Mammary epithelial cell (primary cell): ENCODE measurements at places on chromosomes 2 and 18. TPM values are rescaled to one million over a fixed set of nuclear protein-coding genes. Genes with fewer than 3 reads are reported as not detected.
A peak's percentile ranks its signal among the peaks of the same experiment; 100 is the strongest.

CGREF1 gene
- 6.8 TPM for total RNA-seq

PLGLB1 gene
- total RNA-seq = 1.7 TPM

KCNF1 gene
- total RNA-seq = 2.5 TPM

DNA sequence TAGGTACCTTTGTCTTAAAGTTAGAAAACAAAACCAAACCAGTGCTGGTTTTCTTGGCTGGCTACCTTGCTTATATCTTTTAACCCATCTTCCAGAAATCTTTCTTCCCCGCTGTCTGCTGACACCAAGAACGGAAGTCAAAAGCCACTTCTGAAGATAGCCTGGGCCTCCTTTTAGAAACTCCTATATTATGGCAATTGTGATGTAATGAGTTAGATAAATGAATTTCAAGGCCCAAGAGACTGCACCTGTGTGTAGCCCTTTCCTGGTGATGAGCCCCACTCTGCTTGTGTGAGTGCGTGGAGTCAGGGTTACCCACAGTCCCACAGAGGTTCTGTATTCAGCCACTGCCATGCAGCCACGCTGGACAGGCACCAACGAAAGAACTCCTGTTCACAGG is 60.7 kb downstream of the ARMC9 start:
- DNase-seq = no peak

DNA sequence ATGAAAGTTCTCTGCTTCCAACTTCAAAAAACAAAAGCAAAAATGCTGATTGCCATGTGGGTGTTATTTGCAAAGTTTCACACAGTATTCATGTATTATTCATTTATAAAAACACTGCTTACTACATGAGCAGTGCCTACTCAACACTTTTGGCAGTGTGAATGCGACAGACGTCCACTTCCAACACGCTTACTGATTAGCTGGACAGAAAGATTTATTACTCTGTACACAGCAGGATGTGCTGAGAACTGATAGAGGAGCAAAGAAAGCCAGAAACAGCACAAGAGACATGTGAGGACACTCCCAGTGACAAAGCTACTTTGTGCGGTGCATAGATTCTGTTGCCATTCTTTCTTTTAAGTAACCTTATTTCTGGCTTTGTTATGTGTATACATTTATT is 258.8 kb downstream of the DLGAP1 start:
- no peak for DNase-seq

DNA sequence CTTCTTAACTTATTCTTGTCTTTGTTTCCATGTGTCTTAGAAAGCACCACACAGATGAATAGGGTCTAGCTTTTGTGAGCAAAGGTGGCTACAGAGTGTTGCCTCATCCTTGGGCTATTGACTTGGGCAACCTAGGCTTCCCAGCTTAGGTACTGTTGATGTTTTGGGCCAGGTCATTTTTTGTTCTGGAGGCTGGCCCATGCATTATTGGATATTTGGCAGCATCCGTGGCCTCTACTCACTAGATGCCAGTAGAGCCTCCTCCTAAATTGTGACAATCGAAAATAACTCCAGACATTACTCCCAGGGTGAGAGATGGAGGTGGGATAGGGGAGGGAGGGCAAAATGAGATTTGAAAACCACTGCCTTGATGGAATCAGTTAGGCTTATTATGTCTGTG is 127.3 kb upstream of the EPC2 start:
- DNase-seq = no peak

DNA sequence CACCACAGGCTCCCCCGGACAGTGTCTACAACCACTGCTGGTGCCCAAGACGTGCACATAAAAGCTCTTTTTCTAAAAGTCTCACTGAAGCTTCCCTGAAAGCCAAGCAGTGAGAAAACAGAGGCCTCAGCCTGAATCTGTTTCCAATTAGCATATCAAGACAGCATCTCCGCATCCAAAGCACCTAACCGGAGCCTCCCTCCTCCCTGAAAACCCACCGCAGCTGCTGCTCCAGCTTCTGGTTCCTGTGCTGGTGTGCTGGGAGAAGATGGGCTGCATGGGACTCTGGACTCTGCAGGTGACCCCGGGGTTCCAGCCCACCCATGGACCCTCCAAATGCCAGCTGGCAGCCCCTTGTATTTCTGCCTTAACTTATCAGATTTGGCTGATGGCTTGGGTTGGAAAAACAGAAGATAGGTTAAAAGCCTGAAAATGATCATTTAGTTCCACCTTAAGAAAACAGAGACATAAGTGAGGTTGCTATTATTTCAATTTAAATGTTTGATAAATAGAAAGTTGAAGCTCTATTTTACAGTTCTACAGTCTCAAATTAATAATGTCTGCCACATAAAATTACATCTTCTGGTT is 103.3 kb downstream of the TMEM18 start:
- no peak for DNase-seq

DNA sequence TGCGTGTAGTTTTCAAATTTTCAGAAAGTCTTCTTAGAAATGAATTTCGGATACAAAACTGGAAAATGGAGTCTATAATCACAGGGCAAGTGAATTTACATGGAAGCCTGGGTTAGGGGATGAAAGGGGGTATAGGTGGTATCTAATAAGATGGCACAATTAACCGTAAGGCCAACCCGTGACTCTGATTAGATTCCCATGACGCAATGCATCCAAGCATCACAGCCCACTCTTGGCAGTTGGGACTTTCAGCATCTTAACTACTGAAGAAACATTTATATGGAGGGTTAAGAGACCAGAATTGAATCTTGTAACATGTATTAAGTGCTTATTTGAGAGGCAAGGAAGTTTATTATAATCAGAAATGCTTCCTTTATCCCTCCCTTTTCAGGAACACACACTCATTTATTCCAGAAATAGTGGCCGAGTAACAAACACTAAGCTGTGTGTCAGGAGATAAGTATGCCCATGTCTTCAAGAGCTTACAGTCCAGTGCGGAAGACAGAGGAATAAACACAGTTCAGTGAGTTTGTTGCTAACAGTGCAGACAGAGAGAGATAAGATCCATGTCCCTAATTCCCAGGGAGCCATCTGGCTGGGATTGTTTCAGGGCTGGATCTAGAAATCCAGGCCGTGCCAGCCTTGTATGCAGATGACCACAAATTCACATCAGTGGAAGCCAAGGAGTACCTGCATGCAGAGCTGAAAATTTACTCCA is 151.2 kb downstream of the ANTXR1 start:
- DNase-seq = peak; percentile 25

GRCh38 chr2:224546926-224547325 is 38.2 kb downstream of the CUL3 start:
- no peak for DNase-seq

- peak; percentile 20 for DNase-seq
These were observed 13.2 kb downstream of the ZNF804A start for GRCh38 chr2:184611361-184612085.

GRCh38 chr18:79384834-79385233 is 10.9 kb upstream of the NFATC1 start:
- DNase-seq = no peak

DNA sequence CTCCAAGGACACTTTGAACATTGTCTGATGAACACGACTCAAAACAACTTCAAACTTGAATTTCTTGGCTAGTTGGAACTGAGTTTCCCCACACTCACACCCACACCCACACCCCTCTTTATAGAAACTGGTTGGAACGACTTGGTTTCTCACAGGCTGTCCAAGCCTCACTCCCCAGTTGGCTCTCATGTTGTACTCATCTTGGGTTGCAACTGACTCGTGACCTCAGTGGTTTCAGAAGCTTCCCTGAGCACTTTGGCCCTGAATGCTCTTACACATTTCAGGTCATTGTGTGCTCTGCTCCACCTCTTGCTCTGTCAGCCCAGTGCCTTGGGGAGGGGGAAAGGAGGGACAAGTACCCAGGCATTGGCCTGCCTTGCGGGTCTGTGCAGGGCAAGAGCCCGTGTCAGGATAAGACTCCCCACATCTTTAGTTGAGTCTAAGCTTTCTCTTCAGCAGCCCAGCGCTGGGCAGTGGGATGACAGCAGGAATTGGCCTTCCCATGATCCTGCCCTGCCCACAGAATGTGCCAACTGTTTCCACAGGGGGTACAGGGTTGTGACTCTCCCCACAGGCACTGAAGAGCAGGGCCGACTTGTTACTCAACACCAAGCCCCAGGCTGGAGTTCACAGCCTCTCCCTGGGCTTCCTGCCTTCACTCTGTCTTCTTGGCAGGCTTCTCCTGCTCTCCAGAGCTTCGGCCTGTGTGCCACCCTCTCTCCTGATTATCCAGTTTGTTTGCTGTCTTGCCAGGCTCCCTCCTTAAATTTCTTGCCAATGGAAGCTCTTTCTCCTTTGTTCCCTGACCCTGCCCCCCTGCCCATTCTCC is 104.6 kb downstream of the RTN4 start:
- DNase-seq = peak; percentile 81

DNA sequence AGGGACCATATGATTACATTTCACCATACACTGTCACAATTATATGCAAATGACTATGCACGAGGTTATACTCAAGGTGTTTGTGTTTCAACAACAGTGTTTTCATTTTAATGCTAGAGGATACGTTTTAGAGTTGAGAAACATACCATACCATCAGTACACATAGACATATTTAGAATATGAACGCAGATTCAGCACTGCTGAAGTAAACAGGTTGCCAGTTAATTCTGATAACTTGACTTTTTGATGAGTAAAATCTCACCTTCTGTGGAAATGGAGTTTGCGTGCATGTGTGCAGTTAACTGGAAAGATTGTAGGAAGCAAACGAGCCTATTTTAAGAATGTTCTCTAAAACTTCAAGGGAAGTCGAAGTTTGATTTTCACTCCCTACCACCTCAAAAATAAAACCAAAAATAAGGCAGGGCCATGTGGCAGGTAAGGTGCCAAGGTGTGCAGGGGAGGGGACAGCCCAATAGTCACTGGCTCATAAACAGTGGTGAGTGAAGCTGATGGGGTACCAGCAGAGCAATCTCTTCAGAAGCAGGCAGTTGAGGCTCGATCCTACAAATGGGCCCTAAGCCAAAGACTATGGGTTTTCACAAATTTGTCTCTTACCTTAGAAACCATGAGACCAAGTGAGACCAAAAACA is 213.1 kb downstream of the IKZF2 start:
- no peak for DNase-seq
